ENCODE measurements at places on chromosomes 3 and 15.

GRCh38 chr3:141094790-141095545 is 43.8 kb downstream of the SPSB4 start:
- DNase-seq = no peak

- peak; percentile 52 for DNase-seq
Observed at GRCh38 chr3:172595664-172596393, 72.6 kb upstream of the TNFSF10 start.

GRCh38 chr15:69133862-69134519 is 26.4 kb upstream of the GLCE start:
- DNase-seq = no peak

DNA sequence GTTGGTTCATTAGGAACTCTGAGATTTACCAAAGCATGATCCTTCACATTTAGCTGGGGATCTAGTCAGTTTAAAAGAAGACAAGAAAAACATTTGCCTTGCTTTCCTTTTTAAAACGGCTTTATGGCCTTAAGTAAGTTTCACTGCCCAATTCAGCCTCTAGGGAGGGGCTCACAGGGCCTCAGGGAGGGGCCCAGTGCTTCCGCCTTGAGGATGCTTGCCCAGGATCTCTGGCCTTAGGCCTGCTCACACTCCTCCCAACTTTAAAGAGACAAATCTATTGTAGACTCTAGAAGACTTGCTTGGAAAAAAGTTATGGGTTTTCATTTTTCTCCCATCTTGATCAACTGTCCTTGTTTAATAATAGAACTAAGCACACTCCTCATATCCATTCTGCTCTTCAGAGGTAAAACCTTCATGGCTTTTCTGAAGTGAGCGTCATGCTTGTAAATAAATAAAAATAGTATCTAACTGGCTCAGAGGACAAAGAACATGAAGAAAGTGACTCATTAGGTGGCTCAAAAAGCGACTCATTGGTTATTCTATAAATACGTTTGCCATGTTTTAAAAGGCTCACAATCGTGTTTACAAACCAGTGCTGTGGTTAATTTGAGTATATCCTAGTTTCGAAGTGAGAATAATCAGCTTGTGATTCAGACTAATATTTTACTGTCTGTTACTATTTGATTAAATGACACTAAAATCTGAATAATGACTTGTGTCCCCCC is 13.7 kb downstream of the PDHB start:
- DNase-seq = no peak

GRCh38 chr15:52005748-52006701 is 13.0 kb upstream of the MAPK6 start:
- no peak for DNase-seq

DNA sequence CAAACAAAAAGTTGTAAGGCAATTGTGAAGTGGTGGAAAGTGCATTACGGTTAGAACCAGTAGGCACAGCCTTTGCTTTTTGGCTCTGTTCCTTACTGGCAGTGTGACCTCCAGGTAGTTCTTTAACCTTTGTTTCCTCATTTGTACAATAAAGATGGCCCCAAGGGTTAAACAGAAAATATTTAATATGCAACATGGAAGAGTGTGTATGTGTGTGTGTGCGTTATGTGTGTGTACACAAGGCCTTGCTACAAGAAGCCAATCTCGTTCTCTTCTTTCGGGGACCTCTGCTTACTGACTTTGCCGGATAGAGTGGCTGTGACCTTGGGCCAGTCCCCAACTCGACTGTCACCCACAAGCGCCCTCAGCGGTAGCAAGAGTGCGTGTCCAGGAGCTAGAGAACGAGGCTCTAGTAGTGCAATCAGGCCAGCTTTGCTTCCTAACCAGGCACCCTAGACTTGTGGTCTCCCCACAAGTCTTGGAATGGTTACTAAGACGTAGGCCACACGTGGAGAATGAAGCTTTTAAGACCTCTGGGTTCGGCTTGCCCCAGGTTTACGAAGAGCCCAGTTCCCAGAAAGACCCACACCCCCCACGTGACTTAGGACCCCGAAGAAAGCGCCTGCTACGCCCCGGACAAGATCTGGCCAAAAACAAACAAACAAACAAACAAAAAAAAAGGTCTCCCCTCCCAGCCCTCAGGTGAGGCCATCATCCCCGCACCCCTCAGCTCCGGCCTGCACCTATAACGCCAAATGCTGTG is 593 bp downstream of the CIAO2A start:
- DNase-seq = peak; percentile 78

DNA sequence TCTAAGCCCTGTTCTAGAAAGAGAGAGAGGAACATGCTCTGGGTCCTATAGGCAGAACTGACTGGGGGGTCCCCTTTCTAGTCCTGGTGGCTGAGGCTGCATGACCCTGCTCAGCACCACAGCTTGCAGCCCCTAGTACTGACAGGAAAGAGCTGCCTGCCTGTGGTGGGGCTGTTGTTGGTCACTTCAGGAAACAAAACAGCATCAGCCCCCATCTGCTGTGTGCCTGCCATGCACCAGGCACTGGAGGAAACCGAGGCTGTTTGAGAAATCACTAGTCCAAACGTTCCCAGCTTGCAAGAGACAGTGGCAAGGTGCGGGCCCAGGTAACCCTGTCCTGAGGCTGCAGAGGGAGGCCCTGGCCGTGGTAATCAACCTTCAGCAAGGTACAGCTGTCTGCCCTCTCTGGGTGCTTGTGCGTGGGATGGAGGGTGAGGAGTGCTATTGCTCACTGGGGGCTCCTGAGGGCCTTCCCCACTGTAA is 90.6 kb downstream of the IQSEC1 start:
- no peak for DNase-seq

DNA sequence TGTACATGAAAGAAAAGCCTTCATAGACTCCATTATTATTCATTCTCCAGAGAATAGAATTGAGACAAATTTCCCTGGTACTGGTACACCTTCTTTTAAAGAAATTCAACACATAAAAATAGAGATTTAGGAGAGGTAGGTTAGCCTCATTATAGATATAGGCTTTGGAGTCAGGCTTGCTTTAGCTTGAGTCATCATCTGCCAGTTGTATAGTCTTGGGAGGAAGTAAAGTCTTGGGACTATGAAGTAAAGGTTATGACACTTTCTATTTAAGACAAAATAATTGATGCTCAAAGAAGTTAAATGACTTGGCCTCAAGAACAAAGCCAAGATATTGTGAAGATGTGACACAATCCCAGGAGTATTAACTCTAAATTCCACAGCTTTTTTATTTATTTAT is 4.3 kb downstream of the HRG start:
- no peak for DNase-seq

GRCh38 chr3:175392653-175393052 is 533.5 kb downstream of the NAALADL2 start:
- DNase-seq = no peak

- no peak for DNase-seq
Observed at GRCh38 chr3:53457068-53457467, 37.3 kb upstream of the CACNA1D start.
